ENCODE measurements at places on chromosomes 1 and 21. TPM values are rescaled to one million over a fixed set of nuclear protein-coding genes. Genes with fewer than 3 reads are reported as not detected.

LCE1D gene
- not detected for total RNA-seq

FCRL5 gene
- 0.09 TPM for total RNA-seq

EEIG2 gene
- total RNA-seq: 2.8 TPM

PLA2G4A gene
- 1.5 TPM for total RNA-seq

ETNK2 gene
- total RNA-seq: 3.8 TPM

ABCA4 gene
- total RNA-seq: 0.03 TPM

PLPPR5 gene
- 0.19 TPM for total RNA-seq

CASQ2 gene
- 0.59 TPM for total RNA-seq

SHCBP1L gene
- total RNA-seq: not detected

PHGDH gene
- total RNA-seq: 72.3 TPM

SPATA46 gene
- total RNA-seq: not detected

TMPRSS15 gene
- not detected for total RNA-seq

PALMD gene
- total RNA-seq: 2.7 TPM

Data from pancreas (tissue), 10 donors.